T-helper 2 cell (primary cell): ENCODE measurements at places on chromosomes 1 and 21.

- DNase-seq: no peak
These were observed 41.5 kb downstream of the PTPRC start for GRCh38 chr1:198680174-198680875.

DNA sequence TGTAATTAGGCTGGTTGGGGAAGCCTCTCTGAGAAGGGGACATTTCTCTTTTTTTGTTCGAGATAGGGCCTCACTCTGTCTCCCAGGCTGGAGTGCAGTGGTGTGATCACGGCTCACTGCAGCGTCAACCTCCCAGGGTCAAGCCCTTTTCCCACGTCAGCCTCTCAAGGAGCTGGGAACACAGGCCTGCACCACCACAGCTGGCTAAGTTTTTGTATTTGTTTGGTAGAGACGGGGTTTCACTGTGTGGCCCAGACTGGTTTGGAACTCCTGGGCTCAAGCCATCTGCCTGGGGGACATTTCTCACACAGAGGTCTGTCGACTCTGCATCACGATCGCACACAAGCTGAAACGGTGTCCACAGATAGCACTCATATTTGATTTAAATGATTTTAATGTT, 39.7 kb downstream of the HUNK start:
- no peak for DNase-seq

DNA sequence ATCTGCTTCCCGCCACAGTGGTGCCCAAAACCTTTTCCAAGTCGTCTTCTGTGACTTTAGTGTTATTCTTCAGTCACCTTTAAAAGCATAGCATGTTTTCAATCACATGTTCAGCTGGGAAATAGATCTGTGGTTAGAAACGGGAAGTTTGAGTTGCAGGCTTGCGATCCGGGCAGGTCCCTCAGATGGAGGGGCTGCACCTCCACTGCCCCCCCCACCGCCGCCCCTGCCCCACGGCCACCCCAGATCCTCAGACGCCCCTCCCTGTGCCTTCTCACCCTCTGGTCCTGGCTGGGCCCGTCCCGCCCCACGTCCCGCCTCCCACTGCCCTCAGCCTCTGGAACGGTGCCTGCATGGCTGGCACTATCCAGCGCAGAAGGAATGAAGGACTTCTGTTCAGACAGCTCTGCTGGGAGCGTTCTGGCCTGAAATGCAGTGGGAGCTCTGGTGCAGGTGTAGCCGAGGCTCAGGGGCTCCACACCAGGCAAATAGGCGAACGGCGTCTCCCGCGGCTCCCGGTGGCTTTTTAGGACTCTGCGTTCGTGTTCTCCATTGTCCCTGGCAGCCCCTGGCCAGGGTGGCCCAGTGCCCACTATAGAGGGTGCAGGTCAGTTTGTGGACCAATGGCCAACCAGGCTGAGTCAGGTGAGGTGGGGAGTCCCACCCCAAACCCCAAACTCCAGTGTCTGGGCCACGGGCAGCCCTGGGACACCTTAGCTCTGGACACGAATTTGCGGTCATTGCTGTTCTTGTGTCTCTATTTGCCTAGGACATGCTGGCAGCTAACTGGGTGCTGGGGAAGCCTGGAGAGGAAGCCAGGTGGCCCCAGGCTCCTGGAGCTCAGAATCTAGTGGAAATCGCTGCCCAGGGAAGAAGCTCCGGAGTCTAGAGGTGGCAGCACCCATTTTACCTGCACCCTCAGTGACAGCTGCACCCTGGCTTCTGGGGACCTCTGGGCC, 67.1 kb downstream of the FAAP20 start:
- no peak for DNase-seq

DNA sequence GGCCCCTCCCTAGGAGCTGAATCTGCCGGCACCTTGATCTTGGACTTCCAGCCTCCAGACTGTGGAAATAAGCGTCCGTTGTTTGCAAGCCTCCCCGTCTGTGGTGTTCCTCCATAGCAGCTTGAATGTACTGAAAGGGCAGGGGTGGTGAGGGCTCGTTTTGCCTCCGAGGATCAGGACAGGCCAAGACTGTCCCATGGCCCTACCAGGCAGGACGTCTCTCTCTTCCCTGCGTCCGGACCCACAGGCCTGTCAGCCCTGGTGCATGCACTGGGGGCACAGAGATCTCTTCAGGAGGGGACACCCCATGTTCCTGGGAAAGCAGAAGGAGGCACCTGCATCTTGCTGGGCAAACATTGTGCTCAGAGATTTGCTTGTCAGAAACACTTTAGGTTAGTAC, 156.3 kb upstream of the C1orf174 start:
- DNase-seq: no peak

DNA sequence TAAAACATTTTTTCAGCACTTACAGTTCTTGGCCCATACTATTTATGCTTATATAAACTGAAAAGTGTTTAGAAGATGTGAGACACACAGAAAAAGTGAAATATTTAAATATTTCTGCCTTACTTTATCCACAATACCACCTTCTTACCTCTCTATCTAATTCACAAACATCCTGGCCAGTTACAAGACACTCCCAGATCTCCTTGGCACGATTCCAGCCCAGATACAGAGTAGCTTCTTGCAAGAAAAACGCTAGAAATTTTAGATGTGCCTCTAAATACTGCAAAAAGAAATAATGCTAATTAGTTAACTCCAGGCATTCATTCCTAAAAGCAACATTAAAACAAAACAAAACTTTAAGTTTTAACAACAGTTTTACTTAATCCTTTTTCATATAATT, 68.4 kb downstream of the USP24 start:
- no peak for DNase-seq

DNA sequence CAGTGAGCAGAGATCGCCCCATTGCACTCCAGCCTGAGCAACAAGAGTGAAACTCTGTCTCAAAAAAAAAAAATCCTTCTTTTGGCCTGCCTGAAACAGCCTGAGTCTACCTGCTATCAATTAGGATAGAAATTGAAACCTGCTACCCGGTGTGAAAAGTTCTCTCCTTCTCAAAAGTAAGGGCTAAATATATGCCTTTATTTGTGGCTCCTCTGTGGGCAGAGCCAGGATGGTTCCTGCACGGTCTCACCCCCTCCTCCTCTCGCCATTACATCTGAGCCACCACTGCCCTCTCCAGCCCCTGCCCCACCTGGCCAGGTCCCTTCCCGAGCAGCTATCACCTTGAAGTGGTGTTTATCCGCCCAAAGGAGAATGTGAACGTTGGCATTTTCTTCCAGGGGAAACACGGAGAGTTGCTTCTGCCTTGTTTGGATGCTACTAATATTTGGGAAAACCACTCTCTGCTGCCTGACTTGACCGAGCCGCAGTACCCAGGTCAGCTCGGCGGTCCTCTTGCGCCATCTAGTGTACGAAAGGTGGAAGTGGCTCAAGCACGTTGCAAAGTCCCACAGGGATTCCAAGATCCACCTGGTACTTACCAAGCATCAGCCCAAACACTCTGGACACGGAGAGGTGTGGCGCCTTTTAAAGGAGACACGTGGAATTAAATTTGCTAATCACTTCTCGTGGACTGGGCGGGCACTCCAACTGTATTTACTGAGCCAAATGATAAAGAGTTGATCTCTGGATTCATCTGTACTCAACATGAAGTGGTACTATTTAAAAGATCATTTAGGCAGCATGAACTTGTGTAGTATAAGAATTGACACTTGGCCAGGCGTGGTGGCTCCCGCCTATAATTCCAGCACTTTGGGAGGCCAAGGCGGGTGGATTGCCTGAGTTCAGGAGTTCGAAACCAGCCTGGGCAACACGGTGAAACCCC, 31.9 kb downstream of the SETD4 start:
- peak; percentile 22 for DNase-seq

DNA sequence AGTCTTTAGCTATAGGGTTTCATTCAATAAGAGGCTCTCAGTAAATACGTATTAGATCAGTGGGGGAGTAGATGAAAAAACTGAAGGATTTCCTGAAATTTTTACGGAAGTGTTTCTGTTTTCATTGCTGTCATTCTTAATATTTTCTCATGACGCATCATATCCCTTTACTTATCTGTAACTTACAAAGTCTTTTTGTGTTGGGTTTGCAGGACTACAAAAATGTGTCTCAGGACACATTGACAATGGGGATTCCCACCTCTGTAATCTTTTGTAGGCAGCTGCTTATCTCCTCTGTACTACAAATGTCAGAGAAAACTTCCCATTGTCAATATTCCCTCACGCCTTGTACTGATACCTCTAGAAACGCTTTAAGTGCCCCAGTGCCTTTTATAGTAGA, 35.5 kb downstream of the CRP start:
- no peak for DNase-seq

- DNase-seq: no peak
These were observed 9.7 kb downstream of the SOAT1 start for GRCh38 chr1:179303200-179303785.

DNA sequence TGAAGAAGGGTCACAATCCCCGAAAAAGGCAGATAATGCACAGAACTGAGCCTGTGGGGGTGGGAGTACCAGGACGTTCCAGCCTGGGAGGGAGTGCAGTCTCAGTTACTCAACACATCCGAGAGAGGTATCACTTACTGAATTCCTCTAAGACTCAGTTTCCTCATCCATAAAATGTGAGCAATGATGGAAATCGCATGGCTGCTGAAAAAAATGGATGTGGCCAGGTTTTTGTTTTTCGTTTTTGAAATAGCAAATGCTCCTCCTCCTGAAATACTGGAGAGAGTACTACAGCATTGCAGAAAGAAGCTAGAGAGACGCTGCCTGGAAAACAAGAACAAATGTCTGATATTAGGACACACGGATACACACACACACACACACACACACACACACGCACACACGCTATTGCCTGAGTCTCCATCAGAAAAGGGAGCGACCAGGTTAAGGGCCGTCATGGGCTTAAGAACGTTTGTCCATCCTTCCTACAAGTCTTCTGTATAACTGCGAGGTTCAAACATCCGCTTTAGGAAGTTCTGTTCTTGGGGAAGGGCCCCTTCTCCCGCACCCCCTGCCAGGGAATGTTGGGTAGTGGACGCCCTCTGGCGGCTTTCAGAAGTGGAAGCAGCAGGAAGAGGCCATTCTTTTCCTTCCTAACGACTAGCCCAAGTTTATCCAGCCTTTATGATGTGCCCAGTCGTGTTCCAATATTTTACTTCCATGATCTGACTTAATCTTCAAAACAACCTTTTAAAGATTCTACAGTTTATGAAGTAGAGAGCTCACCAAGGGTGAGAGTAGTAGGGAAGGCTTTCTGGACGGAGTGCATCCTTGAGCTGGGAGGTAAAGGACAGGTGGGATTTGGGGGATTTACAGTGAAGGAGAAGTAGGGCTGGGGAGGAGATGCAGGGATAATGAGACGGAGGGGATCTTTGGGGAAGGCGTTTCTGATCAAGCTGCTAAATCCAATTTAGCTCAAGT, 699 bp upstream of the NES start:
- no peak for DNase-seq

DNA sequence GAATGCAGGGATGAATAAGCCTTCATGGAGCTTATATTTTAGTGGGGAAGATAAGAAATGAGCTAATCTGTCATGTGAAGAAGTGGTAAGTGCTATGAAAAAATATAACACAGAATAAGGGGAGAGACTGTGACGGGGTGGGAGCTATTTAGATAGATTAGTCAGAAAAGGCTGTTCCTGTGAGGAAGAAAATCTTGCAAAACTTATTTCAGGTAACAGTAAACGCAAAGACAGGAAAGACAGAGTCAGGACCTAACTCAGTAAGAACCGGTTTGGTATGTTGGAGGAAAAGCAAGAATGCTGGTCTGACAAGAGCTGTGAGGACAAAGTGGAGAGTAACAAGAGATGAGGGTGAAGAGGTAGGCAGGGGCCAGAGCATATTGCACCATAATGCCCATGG, 22.0 kb downstream of the GNAI3 start:
- DNase-seq: no peak

- DNase-seq: no peak
These were observed 30.4 kb downstream of the PRRX1 start for GRCh38 chr1:170694172-170694926.

DNA sequence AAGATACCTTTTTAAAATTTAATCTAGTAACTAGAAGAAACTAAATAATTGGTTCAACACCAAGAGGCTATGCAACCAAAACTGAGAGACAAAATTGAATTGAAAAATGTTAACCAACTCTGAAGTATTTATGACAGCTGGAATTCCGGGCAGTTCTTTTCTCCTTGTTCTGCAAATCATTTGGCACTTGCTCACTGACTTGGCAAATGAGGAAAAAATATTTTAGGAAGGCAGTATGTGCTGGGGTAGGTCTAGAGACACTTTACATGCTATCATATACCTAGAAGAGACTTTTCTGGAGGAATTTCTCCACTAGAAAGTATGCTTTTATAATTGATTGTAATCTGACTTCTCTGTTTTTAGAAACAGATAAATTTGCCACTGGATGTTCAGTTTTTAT, 22.1 kb upstream of the SH3D21 start:
- DNase-seq: no peak

GRCh38 chr1:150976879-150977694, 2.5 kb upstream of the CERS2 start:
- peak; percentile 89 for DNase-seq

GRCh38 chr1:101253976-101254674, 17.3 kb downstream of the S1PR1 start:
- no peak for DNase-seq

- DNase-seq: no peak
These were observed 14.5 kb upstream of the CSF3R start for GRCh38 chr1:36497207-36497606.

DNA sequence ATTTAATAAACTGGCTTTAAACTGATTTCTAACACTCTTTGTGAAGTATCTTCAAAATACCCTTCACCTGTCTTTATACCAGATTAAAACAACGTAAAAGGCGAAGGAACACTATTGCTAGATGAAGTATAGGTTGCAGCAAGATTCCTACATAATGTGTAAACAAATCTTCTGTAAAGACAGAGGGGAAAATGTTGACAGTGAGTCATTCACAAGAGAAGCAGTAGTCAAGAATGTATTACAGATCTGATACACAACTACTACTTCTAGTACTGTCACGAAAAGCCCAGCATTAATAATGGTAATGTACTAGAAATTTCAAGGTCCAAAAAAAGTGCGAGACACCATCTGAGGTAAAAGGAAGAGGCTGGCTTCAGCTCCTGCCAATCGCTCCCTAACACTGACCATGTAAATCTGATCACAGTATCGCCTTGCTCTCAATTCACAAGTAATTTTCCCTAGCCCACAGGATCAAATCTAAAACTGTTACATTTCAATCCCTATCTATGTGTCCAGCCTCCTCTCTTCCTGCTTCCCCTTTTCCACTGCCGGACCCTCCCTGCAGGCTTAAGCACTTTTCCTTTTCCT, 290.4 kb downstream of the AKT3 start:
- DNase-seq: no peak

- no peak for DNase-seq
These were observed 104.1 kb downstream of the CSMD2 start for GRCh38 chr1:34060901-34061415.

- no peak for DNase-seq
These were observed 129.7 kb downstream of the ATP1B1 start for GRCh38 chr1:169236143-169236542.

- DNase-seq: no peak
These were observed 30.9 kb downstream of the DENND2C start for GRCh38 chr1:114638910-114639309.

GRCh38 chr1:160520999-160521398, 2.1 kb downstream of the SLAMF6 start:
- no peak for DNase-seq

GRCh38 chr1:115643666-115644065, 1.9 kb downstream of the VANGL1 start:
- DNase-seq: no peak

GRCh38 chr1:33182401-33182841, 578 bp upstream of the TRIM62 start:
- DNase-seq: no peak
